ENCODE measurements at places on chromosomes 12 and 14. TPM values are rescaled to one million over a fixed set of nuclear protein-coding genes. Genes with fewer than 3 reads are reported as not detected.

DNA sequence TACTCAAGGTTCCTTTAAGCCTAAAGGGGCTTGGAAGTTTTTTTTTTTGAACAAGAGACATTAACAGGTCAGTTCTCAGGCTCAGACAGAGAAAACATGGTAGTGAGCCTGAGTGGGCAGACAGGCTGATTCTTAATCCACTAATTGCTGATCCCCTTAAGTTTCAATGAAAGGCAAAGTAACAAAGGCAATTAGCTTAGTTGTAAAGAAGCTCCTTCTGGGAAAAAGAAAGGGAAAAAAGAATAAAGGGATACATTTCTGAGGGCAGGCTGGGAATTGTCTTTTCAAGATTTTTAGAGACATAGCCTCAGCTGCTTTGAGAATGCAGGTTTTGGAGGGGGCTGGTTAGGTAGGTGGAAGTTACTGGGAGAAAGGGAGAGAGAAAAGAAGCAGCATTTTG, 133.8 kb downstream of the CFAP54 start:
- no peak for DNase-seq

GRCh38 chr14:94676495-94677185, 64.4 kb downstream of the SERPINA3 start:
- no peak for DNase-seq

The PTCSC3 gene
- not detected for polyA plus RNA-seq

DNA sequence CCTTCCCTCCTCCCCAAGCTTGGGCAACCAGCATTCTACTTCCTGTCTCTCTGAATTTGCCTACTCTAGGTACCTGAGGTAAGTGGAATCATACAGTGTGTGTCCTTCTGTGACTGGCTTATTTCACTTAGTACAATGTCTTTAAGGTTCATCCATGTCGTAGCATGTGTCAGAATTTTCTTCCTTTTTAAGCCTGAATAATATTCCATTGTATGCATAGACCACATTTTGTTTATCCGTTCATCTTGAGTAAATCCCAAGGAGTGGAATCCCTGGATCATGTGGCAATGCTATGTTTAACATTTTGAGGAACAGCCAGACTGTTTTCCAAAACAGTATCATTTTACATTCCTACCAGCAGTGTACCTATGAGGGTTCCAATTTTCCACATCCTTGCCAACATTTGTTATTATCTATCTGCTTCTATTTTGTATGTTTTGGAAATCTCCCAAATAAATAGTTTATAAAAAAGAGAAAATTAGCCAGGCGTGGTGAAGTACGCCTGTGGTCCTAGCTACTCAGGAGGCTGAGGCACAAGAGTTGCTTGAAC, 12.4 kb downstream of the HSP90AA1 start:
- no peak for DNase-seq

DNA sequence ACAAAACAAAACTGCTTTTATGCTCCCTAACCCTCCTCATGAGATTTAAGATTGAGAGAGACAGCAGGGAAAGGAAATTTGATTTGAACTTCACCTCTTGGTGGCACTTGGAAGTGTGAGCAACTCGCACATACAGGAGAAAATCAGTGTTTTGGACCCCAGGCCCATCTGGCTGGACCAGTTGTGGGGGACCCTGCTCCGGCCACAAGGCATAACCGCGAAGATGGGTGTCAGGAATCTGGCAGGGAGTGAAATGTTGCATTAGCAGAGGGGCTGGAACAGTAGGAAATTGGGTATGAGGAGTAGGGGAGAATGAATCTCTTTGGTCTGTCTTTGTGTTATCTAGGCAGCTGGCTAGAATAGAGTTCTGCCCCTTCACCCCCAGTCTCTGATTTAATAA, 1.2 kb downstream of the CIROP start:
- no peak for DNase-seq

- DNase-seq = no peak
These were observed 162.9 kb downstream of the KCNA5 start for GRCh38 chr12:5206401-5207175.

- DNase-seq = no peak
These were observed 68.0 kb downstream of the GALNT4 start for GRCh38 chr12:89456565-89456964.

The OAS3 gene
- 5.2 TPM for polyA plus RNA-seq
